ENCODE measurements at places on chromosomes 1 and 21.

GRCh38 chr1:201361652-201362504 is 15.6 kb downstream of the TNNT2 start:
- DNase-seq = peak; percentile 22

DNA sequence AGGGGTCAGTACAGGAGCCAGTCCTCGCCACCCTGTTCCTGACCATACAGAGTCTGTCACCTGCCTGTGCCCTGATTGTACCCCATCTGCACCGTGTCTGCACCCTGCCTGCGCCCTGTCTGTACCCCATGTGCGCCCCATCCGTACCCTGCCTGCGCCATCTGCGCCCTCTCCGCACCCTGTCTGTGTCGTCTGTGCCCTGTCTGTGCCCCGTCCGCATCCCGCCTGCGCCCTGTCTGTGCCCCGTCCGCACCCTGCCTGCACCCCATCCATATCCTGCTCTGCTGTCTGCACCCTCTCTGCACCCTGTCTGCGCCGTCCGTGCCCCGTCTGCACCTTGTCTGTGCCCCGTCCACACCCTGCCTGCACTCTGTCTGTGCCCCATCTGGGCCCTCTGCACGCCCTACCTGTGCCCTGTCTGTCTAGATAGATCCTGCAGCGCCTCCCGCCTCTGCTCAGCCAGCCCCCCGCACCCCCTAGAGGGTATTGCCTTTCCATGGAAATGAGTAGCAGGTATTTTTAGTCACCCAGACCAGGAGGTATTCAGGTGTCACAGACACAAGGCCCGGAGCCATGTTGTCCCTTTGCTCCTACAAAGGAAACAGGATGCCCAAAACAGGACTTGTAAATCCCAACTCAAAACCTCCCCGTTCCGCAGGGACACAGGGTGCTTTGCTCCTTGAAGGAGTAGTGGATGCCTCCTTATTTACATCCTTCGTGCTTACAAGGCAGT is 7.7 kb upstream of the NPHP4 start:
- no peak for DNase-seq

- no peak for DNase-seq
Measured at GRCh38 chr1:12326986-12327385, 97.2 kb downstream of the VPS13D start.

GRCh38 chr21:27885296-27885711 is 918.4 kb upstream of the ADAMTS5 start:
- DNase-seq = no peak

DNA sequence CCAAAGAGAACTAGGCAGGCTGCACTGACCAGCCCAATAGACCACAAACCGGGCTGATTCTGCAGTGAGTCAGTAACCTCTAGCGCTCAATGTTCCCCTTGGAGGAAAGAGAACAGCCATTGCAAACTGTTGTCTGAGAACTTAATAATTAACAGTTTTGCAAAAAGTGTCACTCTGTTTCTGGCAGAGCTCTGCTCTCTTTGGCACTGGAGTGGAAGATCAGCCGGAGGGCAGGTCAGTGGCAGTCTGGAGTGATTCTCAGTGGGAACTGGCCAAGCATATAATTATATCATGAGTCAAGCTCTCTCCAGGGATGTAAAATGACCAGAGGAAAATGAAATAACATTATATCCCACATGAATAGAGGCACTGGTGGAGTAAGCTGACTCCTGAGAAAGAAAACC is 238.3 kb downstream of the HLX start:
- no peak for DNase-seq

GRCh38 chr1:34478515-34479076 is 276.3 kb upstream of the GJB5 start:
- DNase-seq = no peak

GRCh38 chr1:154714052-154714623 is 106.2 kb upstream of the ADAR start:
- no peak for DNase-seq

DNA sequence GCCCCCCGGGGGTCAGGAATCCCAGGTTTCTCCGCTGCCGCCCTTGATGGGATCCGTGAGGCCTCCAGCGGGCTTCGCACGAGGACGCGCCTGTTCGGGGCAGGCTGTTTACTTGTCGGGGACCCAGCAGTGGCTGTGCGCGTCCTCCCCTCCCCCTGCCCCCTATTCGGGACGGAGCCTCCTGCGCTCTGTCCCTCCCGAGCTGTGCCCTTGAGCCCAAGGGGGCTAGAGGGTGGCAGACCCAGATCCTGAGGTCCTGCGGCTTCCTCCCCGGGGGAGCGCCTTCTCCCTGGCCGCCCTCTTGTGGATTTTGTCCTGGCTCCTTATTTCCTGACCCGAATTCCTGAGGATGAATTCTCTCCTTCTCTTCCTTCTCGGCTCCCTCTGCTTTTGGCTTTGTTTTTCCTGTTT is 38.4 kb downstream of the PIK3CD start:
- peak; percentile 35 for DNase-seq

DNA sequence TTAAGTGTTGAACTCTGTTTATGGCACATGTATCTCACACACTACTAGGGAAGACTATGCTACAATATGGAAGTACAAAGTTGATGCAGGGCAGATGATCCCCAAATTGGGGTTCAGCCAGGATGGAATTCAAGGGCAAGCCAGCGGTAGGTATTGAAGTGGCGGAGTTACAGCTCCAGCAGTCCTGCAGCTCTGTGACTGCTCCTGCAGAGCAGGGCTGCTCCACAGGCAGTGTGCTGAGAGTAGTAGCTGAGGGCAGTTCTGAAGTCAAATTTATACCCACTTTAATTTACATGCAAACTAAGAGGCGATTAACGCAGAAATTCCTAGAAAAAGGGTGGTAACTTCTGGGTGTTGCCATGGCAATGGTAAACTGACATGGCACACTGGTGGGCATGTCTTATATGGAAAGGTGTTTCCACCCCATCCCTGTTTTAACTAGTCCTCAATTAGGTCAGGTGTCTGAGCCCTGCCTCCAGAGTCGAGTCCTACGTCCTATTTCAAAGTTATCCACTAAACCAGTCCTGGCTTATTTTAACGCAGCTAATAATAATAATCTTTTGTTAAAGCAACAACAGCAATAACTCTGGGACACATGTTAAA is 20.6 kb upstream of the CENPF start:
- no peak for DNase-seq

DNA sequence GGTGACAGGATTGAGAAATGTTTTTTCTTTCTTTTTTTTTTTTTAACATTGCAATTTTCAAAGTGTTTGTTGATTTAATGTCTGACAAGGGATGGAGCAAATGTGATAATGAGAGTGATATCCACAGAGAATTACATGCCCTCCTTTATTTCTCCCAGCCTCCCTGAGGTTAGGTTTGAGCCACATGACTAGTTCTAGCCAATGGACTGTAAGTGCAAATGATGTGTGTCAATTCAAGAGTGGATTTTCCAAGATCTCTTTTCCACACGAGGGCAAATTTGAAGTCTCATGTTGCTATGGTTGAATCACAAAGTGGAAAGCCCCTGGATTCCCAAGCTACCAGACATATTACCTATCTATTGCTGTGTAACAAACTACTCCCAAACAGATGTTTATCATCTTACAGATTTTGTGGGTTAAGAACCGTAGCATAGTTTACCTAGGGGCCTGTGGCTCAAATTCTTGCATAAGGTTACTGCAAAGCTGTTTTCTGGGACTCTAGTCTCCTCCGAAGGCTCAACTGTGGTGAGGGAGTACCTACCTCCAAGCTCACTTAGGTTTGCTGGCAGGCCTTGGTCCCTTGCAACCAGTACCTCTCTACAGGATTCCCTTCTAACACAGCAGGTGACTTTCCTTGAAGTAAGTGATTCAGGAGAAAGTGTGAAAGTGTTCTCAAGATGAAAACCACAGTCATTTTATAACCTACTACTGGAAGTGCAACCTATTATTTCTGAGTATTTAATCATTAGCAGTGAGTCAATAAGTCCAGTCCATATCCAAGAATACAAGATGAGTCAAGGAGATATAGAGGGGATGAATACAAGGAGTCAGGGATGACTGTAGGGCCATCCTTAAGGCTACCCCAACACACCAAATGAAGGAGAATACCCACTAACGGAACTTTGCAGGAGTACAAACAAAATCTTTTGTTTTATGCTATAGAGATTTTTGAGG is 533.6 kb downstream of the PTPRC start:
- DNase-seq = no peak

DNA sequence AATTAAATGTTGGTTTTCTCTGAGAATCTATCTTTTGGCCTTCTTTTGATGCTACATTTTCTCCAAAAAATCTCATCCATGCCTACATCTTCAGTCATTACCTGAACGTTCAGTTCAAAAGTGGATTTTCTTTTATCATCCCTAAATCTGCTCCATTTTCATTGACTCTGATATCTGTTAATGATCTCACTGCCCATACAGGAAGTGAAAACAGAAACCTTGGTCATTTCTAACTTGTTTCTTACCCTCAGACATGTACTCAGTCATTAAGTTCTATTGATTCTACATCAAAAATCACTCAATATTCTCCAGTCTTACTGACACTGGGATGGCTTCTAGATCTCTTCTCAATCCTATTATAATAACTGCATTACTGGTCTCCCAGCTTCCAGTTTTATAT is 22.7 kb downstream of the PRKACB start:
- DNase-seq = no peak

GRCh38 chr1:50237056-50237455 is 128.3 kb downstream of the ELAVL4 start:
- DNase-seq = no peak

DNA sequence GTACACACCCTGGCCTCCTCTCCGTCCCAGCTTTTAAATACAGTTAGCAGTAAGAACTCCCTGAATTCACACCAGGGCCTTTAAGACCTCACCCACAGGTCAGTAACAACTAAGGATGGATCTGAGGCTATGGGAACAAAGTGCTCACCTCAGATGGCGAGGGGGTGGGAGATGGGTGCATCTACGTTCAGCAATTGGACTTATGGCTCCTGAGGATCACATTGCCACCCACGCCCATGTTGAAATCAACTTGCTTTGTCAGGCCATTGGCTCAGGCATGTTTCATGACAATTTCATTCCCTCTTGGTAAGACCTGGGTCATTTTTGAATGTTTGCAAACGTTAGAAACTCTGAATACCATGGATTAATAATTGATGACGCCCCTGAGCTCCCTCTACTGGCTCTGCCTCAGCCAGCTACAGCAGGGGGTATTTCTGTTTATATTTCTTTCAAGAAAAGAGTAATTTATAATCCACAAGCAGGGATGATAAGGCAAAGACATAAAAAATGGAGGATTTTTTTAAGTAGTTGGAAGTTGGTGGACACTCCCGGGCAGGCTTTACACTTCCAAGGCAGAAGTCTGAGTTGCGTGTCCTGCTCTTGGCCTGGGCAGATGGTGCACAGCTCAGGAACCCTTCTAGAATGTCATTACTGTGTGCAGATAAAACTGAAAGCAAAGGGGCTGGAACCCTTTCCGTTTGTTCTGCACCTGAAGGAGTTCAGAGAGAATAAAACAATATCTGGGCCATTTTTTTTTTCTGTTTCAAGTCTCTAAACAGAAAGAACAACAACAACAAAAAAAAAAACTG is 13.7 kb upstream of the LBR start:
- DNase-seq = no peak

DNA sequence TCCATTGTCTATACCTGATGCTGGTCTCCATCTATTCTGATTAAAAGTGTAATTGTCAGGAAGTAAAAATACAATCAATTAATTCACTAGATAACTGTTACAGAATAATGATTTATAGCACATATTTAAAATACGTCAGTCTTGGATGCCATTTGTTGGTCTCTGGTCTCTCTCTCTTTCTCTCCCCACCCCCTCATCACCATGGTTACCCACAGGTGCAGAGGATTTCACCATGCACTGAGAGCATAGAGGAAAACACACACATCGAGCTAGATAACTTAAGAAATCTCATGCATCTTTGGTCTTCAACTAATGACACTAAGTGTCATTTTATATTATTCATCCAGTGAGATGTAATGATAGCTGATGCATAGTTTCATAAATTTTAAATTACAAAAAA is 33.4 kb downstream of the LRRC53 start:
- no peak for DNase-seq
